ENCODE measurements at places on chromosomes 6 and 20.

DNA sequence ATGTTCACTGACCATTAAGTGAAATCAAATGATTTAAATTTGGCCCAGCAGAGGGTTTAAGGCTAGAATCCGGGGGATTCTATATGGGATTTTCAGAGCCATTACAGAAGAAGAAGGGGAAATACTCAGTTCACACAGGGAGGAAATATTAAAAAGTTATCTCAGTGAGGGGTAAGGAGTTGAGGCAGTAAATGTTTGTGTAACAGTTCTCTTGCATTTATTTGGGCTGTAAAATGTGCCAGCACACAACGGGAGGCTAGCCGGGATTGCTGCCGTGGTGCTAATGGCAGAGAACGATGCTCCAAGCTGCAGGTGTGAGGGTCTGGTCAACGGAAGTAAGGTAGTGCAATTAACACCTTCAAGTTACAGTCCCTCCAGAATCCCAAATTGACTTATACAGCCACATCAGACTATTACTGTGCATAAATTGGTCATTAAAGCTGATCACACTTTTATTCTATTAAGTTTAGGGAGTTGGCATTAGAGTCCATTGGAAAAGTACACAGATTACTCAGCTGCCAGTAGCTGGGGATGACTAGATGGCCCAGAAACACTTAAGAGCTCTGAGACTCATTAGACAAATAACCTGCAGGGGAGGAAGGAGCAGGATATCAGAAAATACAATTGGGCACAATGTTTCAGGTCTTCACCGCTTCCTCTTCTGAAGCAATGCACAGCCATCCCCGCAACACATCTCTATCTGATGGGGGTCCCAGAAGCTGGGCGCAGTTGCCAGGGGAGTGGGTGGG, 31.3 kb downstream of the PPP1R3G start:
- no peak for DNase-seq

- no peak for DNase-seq
Measured at GRCh38 chr6:14966096-14966905, 279.6 kb upstream of the JARID2 start.

DNA sequence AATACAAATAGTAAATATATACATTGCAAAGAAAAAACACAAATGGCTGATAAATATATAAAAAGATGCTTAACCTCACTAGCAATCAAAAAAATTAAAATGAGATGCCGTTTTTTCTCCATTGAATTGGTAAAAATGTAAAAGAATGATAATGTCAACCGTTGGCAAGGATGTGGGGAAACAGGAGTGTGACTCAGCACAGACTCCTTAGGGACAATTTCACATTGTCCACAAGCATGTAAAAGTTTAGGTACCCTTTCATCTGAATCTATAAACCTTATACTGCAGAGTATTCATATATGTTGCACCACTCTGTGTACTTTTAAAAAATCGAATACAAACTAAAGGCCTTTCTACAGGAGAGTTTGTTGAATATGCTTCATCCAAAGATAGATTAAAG, 143.1 kb upstream of the RREB1 start:
- DNase-seq: no peak

- no peak for DNase-seq
Measured at GRCh38 chr6:118494091-118494490, 54.0 kb upstream of the PLN start.

DNA sequence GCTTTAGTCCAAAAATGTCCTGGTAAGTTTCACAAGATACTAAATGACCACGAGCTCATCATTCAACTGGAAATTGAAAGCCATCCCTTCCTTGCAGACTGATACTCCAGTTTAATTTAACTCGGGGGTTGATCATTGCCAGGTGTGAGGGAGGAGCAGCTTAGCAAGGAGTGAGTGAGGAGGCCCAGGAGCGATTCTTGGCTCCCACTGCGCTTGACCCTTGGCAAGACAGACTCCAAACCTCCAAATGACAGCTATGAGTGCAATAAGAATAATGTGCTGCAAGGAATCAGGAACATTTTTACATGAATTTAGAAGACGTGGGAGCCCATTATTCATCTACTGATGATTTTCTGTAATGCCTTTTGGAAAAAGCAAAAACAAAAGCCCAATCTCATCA, 64.9 kb downstream of the LAMA4 start:
- no peak for DNase-seq

GRCh38 chr6:26045928-26046368, 41.3 kb upstream of the HFE start:
- peak; percentile 42 for DNase-seq

DNA sequence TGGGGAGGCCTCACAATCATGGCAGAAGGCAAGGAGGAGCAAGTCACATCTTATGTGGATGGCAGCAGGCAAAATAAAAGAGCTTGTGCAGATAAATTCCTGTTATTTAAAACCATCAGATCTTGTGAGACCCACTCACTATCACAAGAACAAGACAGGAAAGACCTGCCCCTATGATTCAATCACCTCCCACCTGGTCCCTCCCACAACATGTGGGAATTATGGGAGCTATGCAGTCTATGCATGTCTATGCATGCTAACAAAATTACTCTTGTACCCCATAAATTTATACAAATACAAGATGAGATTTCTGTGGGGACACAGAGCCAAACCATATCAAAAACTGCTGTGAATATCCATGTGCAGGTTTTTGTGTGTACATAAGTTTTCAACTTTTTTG, 25.6 kb upstream of the SCP2D1 start:
- DNase-seq: no peak

- no peak for DNase-seq
Measured at GRCh38 chr6:10521104-10521808, at the start of gene GCNT2. TSS of gene GCNT2 (plus strand) at chr6:10521351. CDS start at chr6:10528912, 7,561 bp downstream.

- DNase-seq: no peak
Measured at GRCh38 chr20:22572491-22572890, 11.9 kb downstream of the FOXA2 start.

Data from SW 1271 (cell line).